ENCODE measurements at places on chromosomes 16 and 17.

- DNase-seq: no peak
Observed at GRCh38 chr17:31877911-31878702, 19.1 kb upstream of the COPRS start.

GRCh38 chr16:56306690-56307533, 115.6 kb downstream of the GNAO1 start:
- no peak for DNase-seq

DNA sequence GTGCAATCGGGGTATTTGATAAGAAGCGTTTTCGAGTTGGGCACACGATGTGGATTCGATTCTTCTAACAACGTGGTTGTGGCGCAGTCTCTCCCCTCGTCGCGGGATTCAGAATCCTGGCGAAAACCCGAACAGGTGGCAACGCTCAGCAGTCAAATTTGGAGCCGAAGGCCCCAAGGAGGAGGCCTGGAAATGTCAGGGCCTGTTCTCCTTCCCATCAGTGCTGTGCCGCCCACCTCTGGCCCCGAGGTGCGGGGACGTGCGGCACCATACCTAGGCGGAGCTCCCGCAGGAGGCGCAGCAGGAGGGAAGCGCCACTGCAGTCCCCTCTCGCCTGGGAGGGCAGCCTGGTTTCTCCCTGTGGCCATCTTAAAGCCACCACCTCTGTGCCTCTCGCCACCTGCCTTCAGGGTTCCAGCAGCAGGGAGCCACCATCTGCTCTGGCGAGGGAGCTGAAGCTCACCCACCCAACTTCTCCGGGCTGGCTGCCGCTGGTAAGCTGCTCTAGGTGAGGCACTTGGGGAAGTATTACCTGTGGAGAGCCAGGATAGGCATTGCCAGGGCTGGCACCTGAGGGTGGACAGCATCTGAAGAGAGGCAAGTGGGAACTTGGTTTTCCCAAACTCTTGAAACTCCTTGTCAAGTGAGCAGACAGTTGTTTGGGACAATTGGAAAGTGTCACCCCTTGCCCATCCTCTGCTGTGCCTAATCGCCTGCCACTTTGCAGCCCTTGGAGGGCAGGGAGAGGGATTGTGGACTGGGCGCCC, 2.6 kb upstream of the AATF start:
- DNase-seq: no peak

DNA sequence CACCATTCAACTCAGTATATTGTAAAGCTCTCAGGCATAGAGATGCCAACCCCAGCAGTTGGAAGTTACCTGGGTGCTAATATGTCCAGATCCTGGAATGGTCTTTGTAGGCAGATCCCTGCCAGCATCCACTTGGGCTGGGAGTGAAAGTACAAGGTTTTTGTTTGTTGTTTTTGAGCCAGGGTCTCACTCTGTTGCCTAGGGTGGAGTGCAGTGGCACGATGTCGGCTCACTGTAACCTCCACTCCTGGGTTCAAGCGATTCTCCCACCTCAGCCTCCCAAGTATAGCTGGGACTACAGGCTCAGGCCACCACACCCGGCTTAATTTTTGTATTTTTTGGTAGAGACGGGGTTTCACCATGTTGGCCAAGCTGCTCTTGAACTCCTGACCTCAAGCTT, 177.6 kb downstream of the IRF8 start:
- no peak for DNase-seq

DNA sequence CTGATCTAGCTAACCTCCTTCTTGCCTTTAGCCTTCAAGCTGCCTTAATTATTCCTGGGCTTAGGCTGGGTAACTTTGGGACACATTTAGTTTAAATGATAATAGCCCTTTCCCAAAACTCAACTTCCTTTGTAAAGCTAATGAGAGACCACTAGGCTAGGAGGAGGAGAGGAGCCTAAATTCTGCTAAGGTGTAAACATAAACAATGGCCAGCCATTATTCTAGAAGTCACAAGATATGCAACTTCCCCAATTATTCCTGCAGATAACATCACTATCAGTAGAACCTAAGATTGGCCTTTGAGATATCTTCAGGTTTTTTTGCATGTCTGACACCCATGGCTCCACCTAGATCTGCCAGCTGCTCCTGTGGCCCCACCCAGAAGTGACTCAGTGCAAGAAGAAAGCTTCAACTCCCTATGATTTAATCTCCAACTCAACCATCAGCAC, 131.2 kb upstream of the FAM20A start:
- no peak for DNase-seq

DNA sequence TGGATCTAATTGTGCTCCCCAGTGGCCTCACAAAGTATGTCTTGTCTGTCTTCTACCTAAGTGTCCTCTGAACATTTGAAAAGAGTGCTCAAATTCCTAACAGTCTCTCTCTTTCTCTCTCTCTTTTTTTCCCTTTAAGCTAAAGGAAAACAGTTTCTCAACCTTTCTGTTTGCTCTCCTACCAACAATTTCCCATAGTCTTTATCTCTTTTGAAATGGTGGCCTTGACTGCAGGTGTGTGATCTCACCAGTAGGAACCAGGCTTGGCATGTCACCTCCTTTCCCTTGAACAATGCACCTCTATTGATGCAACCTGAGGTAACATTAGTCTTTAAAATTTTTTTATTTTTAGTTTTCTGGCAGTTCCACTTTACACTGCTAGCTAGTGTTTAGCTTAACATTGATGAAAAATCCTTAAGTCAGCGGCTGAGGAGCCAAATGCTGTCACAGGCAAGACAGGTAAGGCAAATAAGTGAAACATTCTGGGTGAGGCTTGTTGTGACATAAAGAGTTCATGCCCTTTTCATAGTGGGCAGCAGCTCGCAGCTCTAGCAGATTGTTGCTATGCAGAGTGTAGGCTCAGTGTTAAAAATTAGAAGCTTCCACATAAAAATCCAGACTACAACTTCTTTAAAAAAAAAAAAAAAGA, 273.4 kb downstream of the HAPSTR1 start:
- no peak for DNase-seq

DNA sequence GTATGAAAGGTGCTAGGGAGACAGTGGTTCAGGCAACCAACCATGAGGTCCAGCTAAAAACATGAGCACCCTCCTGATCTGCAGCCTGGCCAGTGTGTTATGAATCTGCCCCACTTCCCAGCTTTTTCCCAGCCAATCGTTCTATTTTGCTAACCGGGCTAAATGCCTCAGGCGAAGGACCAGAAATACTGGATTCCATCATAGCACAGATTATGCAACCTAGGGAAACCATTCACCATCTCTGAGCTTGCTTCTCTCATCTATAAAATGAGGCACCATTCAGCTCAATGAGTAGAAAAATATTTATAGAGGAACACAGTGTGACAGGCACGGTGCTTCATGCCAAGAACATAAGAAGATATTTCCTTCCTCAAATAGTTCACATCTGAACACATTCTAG, 45.2 kb upstream of the NUDT7 start:
- DNase-seq: no peak

GRCh38 chr16:13426269-13426668, 493.7 kb upstream of the ERCC4 start:
- DNase-seq: no peak
